ENCODE measurements at places on chromosomes 3 and 15. TPM values are rescaled to one million over a fixed set of nuclear protein-coding genes. Genes with fewer than 3 reads are reported as not detected.

DNA sequence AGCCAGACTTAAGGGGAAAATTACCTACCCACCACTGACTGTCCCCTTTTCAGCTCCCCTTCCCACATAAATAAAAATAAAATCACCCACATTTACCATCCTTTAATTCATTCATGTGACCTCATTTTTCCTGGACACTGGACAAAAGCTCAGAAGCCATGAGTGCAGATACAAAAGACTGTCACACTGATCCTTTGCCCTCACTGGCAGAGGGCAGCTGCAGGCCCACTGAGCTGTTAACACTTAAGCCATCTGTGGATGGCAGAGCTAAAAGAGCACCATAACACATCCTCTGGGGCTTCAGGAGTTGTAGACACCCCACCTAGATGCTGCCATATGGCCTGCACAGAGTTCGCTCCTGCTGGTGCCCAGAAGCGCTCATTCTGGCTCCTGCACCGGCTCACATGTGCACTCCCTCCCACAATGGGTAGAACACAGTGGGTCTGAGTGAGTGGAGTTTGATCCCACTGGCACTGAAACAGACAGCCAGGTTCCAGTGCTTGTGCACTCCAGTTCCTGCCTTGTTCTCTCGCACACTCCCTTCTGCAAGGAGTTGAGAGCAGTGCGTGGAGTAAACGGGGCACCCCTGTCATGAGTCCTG lies 38.8 kb downstream of the EDC3 start:
- H3K27me3 ChIP-seq: no peaks in the 10 kb centered on the region
- DNase-seq: no peak
- H3K4me3 ChIP-seq: no peak overlapping the region

DNA sequence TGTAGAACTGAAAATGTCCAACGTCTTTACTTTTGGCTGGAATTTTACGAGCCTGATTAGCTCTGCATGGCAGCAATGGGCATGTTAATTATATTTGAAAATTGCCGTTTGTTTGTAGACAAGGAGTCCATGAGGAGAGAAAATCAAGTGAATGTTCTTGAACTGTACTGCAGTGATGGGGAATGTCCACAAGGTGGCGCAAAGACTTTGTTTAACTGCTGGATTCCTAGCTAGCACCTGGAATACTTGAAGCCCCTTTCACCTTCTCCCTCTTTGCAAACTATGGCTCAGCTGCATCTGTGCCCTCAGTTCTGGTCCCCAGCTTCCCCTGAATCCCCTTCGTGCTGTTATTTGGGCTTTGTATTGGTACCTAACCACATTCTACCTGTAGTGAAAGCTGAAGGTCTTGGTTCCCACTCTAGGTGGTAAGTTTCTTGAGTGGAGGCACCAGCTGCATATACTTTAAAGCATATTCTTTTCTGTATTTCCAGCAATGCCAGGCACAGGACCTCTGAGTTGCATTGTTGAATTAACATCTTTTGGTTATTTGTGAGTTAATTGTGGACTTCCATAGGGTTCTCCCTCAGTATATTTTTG lies 25.3 kb downstream of the EXOG start:
- H3K4me1 ChIP-seq: no peaks in the 10 kb centered on the region
- peaks cover 7% of the 10 kb centered on the region for H3K36me3 ChIP-seq
- H3K27ac ChIP-seq: no peak overlapping the region
- H3K27me3 ChIP-seq: no peaks in the 10 kb centered on the region

DNA sequence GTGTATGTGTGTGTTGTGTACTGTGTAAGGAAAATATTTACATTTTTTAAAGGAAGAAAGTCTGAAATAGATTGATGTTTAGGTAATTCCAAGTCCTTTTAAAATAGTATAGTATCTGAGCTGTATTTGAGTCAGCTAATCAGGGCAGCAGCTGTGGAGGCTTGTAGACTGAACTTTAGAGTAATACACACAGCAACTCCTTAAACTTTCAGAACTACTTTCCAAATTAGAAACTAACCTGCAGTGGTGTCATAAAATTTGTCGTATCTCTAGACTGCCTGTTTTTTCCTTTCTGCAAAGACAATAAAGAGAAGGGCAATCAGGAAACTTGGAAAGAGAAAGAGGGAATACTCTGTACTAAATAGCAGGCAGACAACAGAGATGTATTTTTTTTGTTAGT lies 391.0 kb upstream of the AZI2 start:
- no peak overlapping the region for H3K4me3 ChIP-seq
- DNase-seq: no peak
- no peaks in the 10 kb centered on the region for H3K27me3 ChIP-seq
- H3K4me1 ChIP-seq: peaks cover 5% of the 10 kb centered on the region

Gene SLC15A2
- total RNA-seq: 38.5 TPM

Gene ISL2
- not detected for total RNA-seq

- H3K36me3 ChIP-seq: no peaks in the 10 kb centered on the region
- H3K27ac ChIP-seq: no peak overlapping the region
- H3K4me1 ChIP-seq: no peaks in the 10 kb centered on the region
- DNase-seq: no peak
- H3K4me3 ChIP-seq: no peak overlapping the region
These were observed 200.2 kb upstream of the LRRC3B start for GRCh38 chr3:26422415-26422814.

DNA sequence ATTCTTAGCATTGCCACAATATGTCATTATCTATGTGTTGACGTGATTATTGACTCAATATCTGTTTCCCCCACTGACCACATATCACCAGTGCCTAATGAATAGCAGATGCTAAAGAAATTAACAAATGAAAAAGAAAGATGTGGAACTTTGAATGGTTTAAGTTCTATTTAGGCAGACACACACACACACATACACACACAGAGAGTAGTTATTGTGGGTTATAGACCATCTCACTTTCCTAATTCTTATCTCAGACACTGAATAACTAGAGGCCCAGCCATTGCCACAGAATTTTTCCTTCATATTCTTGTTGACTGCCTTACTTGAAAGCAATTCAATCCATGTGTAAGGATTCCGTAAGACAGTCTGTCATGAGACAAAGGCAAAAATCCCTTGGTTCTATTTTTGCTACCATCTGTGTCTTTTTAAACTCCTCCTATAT lies 61.9 kb upstream of the PHLDB2 start:
- H3K36me3 ChIP-seq: no peaks in the 10 kb centered on the region
- H3K27me3 ChIP-seq: no peaks in the 10 kb centered on the region
- no peak for DNase-seq
- H3K4me1 ChIP-seq: peaks cover 3% of the 10 kb centered on the region
- no peak overlapping the region for H3K27ac ChIP-seq
- no peak overlapping the region for H3K4me3 ChIP-seq

DNA sequence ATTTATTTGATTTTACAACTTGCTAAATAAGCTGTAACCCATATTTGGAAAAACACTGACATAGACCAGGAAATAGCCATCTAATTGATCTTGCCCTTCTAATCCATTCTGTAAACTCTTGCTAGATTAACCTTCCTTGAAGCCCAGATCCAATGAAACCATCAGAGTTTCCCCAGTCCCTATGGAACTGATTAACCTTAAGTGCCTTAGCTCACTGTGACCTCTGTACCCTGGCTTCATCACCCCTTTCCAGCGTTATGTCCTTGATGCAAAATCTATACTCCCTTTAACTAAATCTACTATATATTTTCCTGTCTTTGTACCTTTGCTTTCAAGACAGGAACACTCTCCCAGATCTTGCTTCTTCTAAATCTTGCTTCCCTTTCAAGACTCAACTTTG lies 42.9 kb upstream of the CADPS start:
- no peak overlapping the region for H3K27ac ChIP-seq
- no peaks in the 10 kb centered on the region for H3K36me3 ChIP-seq
- DNase-seq: no peak

DNA sequence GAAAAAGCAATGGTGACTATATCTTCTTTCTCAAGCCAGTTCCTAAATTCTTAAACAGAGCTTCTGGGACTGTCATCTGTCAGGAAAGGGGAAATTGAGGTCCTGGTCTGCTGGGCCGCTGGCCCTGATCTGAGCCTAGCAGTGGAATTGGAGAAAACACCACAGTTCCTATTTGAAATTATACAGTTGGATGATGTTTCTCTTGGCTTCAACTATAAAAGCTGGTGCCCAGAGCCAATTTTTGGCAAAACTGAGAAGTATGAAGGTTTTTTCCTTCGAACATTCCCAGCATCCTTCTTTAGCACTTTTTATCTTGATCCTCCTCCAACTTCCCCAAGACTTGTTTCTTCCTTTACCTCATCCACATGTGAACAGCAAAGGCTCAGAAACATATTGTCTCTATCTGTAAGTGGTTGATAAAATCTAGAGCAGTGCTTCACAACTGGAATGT lies 83.9 kb downstream of the CD47 start:
- no peak for DNase-seq
- no peak overlapping the region for H3K4me3 ChIP-seq
- no peak overlapping the region for H3K27ac ChIP-seq
- H3K4me1 ChIP-seq: peaks cover 14% of the 10 kb centered on the region
